ENCODE measurements at places on chromosomes 5 and 9. TPM values are rescaled to one million over a fixed set of nuclear protein-coding genes. Genes with fewer than 3 reads are reported as not detected.
A peak's percentile ranks its signal among the peaks of the same experiment; 100 is the strongest.

GRM6 gene
- total RNA-seq = not detected

AGPAT2 gene
- 117 TPM for total RNA-seq

CEL gene
- 0.35 TPM for total RNA-seq

NR4A3 gene
- 0.43 TPM for total RNA-seq

POU5F2 gene
- total RNA-seq = 0.42 TPM

SV2C gene
- not detected for total RNA-seq

C9 gene
- 1,604 TPM for total RNA-seq

GRIA1 gene
- not detected for total RNA-seq

- no peak for DNase-seq
- H3K4me3 ChIP-seq = no peak overlapping the region
- no peaks in the 10 kb centered on the region for H3K36me3 ChIP-seq
- no peak overlapping the region for H3K27ac ChIP-seq
Observed at GRCh38 chr9:27880635-27881034, 307.4 kb upstream of the C9orf72 start.

- H3K36me3 ChIP-seq = no peaks in the 10 kb centered on the region
- H3K27me3 ChIP-seq = no peaks in the 10 kb centered on the region
- no peak for DNase-seq
- no peak overlapping the region for H3K4me3 ChIP-seq
- no peaks in the 10 kb centered on the region for H3K4me1 ChIP-seq
Observed at GRCh38 chr9:138072161-138072842, 194.7 kb downstream of the CACNA1B start.

GRCh38 chr5:176650354-176650884 lies 3.1 kb downstream of the TSPAN17 start:
- H3K27me3 ChIP-seq = no peaks in the 10 kb centered on the region
- no peak overlapping the region for H3K4me3 ChIP-seq
- no peaks in the 10 kb centered on the region for H3K4me1 ChIP-seq
- H3K36me3 ChIP-seq = no peaks in the 10 kb centered on the region

GRCh38 chr5:143402553-143403333 lies 743 bp downstream of the NR3C1 start:
- H3K27ac ChIP-seq = peak overlapping the region; percentile 97
- peak; percentile 84 for DNase-seq
- H3K4me3 ChIP-seq = peak overlapping the region; percentile 81

- H3K36me3 ChIP-seq = no peaks in the 10 kb centered on the region
- DNase-seq = no peak
- no peak overlapping the region for H3K27ac ChIP-seq
- no peaks in the 10 kb centered on the region for H3K4me1 ChIP-seq
Observed at GRCh38 chr9:137160716-137161557, 8.9 kb downstream of the LRRC26 start.

GRCh38 chr9:128146591-128147120 lies 2.6 kb upstream of the LCN2 start:
- peaks cover 5% of the 10 kb centered on the region for H3K4me1 ChIP-seq
- no peaks in the 10 kb centered on the region for H3K36me3 ChIP-seq
- H3K4me3 ChIP-seq = no peak overlapping the region
- H3K27ac ChIP-seq = no peak overlapping the region

DNA sequence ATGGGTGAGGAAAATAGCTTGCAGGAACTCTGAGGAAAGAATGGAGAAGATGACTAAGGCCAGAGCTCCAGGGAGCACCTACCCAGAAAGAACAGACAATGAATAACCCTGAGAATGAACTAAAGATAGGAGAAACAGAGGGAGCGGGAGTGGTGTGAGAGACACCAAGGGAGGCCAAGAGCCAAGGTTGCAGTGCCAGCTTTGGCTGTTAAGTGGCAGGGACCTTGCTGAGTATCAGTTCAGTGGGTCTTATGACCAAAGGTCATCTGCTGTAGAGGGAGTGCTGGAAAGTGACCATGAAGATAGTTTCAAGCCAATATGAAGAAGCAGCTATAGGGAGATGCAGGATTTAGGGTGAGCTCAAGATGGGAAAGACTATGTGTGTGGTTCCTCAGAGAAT lies 16.7 kb downstream of the P4HA2 start:
- no peak overlapping the region for H3K27ac ChIP-seq
- no peak for DNase-seq
- no peak overlapping the region for H3K4me3 ChIP-seq
- no peaks in the 10 kb centered on the region for H3K4me1 ChIP-seq

- no peak overlapping the region for H3K4me3 ChIP-seq
- no peak for DNase-seq
- no peaks in the 10 kb centered on the region for H3K36me3 ChIP-seq
- no peaks in the 10 kb centered on the region for H3K4me1 ChIP-seq
Observed at GRCh38 chr5:136113606-136114005, 19.0 kb upstream of the SMAD5 start.

DNA sequence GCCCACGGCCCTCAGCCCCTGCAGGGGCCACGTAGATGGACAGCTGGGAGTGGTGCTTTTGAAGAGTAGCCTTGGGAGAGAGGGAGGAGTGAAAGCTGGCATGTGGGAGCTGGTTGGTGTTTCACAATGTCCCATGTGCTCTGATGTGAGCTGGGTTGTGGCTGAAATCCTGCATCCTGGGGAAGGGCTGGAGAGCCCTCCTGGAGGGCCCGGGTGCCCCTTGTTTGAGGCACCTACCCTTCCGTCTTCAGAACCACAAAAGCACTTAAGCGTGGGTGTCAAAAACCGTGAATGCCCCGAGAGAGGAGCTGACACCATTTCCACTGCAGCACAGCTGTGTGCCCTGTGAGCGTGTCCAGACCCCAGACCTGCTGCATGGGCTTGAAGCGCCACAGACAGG lies 199.1 kb upstream of the ZNF618 start:
- H3K36me3 ChIP-seq = no peaks in the 10 kb centered on the region
- no peak overlapping the region for H3K4me3 ChIP-seq

GRCh38 chr9:36298566-36298965 lies 40.3 kb upstream of the GNE start:
- no peak overlapping the region for H3K27ac ChIP-seq
- H3K27me3 ChIP-seq = no peaks in the 10 kb centered on the region
- no peaks in the 10 kb centered on the region for H3K4me1 ChIP-seq
- no peak overlapping the region for H3K4me3 ChIP-seq

DNA sequence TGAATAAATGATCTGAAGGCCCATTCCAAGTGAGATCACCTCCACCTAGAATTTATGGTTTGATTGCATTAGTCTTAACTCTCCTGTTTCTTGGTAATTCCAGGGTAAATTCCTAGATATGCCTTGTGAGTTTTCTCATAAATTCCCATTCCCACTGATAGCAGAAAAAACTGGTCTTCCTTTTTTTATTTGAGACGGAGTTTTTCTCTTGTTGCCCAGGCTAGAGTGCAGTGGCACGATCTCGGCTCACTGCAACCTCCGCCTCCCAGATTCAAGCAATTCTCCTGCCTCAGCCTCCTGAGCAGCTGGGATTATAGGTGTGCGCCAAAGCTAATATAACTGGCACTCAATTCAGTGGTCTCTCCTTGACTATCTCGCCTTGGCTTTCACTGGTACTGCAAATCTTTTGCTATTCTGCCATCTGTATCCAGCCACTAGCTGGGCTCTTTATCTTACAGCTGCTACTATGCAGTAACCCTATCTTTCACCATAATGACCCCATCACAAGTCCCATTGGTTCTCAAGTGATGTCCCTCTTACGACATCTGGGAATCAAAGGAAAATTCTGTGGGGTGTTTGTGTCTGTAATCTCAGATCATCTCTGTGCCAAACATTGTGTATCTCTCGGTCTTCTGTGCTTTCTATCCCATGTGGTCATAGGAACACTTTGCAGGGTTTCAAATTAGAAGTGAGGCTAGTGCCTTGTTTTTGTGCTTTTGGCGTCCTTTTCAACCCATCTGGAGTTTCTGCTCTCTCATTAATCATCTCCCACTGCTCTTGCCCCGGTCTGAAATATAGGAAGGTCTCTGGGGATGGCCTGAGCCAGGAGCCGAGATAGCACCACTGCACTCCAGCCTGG lies 14.4 kb downstream of the HNRNPK start:
- DNase-seq = no peak
- peaks cover 7% of the 10 kb centered on the region for H3K36me3 ChIP-seq
- H3K27ac ChIP-seq = no peak overlapping the region
- no peak overlapping the region for H3K4me3 ChIP-seq

GRCh38 chr5:135995976-135996375 lies 32.8 kb upstream of the TGFBI start:
- no peak overlapping the region for H3K27ac ChIP-seq
- H3K4me1 ChIP-seq = no peaks in the 10 kb centered on the region
- no peaks in the 10 kb centered on the region for H3K27me3 ChIP-seq
- DNase-seq = no peak

- no peaks in the 10 kb centered on the region for H3K4me1 ChIP-seq
- H3K27ac ChIP-seq = no peak overlapping the region
- H3K36me3 ChIP-seq = no peaks in the 10 kb centered on the region
- no peaks in the 10 kb centered on the region for H3K27me3 ChIP-seq
Observed at GRCh38 chr9:23587433-23587832, 238.6 kb downstream of the ELAVL2 start.

DNA sequence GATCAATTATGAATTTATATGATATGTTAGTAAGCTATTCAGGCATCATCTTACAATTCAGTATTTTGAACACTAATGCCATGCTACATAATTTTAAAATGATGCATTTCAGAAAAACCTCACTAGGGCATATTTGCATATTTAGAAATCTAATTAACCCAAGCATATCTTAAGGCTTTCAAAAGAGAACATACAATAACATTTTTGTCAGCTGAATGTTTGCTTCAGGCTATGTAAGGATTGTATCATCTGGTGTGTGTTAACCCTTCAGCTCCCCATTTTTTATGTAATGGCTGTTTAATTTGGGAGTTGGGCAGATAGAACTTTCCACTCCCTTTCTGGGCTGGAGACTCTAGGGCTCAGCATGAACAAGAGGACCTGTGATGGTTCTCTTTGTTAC lies 299.1 kb upstream of the EFNA5 start:
- H3K4me3 ChIP-seq = no peak overlapping the region
- H3K27me3 ChIP-seq = no peaks in the 10 kb centered on the region
- no peak overlapping the region for H3K27ac ChIP-seq
- DNase-seq = no peak
- H3K4me1 ChIP-seq = no peaks in the 10 kb centered on the region
- H3K36me3 ChIP-seq = no peaks in the 10 kb centered on the region

GRCh38 chr5:78753093-78753531 lies 104.5 kb upstream of the LHFPL2 start:
- H3K36me3 ChIP-seq = no peaks in the 10 kb centered on the region
- no peaks in the 10 kb centered on the region for H3K27me3 ChIP-seq
- no peaks in the 10 kb centered on the region for H3K4me1 ChIP-seq
- H3K27ac ChIP-seq = no peak overlapping the region

DNA sequence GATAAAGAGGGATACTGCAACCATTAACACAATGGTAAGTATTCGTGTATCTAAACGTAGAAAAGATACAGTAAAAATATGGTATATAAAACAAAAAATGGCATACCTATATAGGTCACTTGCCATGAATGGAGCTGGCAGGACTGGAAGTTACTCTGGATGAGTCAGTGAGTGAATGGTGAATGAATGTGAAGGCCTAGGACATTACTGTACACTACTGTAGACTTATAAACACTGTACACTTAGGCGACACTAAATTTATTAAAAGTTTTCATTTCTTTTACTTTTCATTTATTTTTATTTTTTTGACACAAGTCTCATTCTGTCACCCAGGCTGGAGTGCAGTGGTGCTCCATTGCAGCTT lies 14.1 kb downstream of the TDRD7 start:
- no peaks in the 10 kb centered on the region for H3K27me3 ChIP-seq
- no peak overlapping the region for H3K4me3 ChIP-seq
- DNase-seq = no peak

- no peak overlapping the region for H3K27ac ChIP-seq
- no peaks in the 10 kb centered on the region for H3K27me3 ChIP-seq
- DNase-seq = no peak
- H3K4me1 ChIP-seq = no peaks in the 10 kb centered on the region
- H3K4me3 ChIP-seq = no peak overlapping the region
Observed at GRCh38 chr5:153696256-153696655, 205.8 kb downstream of the GRIA1 start.

All from right lobe of liver (tissue), 6 donors.